NCI-H510A treated with DMSO at 0.1 percent for 48 hours (cell line): ENCODE measurements at places on chromosomes 7 and 10.

GRCh38 chr7:28371846-28372245 lies 40.5 kb upstream of the CREB5 start:
- no peak for DNase-seq

- DNase-seq, result no peak
These were observed 147.7 kb upstream of the SLC26A5 start for GRCh38 chr7:103593691-103594090.

DNA sequence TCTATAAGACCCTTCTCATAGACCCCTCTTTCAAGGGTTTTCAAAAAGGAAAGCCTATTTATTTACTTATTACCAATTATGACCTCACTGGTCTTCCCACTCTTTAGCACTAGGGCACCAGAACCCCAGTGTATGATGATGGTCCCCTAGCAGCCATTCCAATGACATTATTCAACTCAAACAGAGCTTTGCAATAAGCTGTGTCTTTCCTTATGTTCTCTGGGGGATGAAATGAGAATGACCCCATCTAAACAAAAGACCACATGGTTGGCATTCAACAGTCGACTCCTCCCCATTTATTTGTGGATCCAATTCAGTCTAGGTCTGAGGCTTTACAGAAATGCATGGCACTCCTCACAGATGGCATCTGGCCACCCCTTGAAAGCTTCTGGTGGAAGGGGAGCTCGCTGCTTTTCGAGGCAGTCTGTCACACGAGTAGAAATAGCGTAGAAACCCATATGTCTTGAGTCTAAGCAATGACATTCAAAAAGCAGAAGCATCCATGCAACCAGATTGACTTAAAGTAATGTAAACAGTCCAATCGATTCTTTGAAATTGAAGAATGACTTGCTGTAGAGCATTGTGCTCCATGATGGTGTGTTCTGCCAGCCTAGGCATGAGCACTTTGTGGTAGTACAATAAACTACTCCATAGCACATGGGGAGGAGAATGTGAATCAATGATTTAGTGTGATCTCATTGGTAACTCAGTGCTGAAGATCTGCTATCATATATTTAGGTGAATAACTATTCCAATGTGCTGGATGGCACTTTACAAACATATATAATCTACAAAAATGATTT lies 29.8 kb downstream of the NRP1 start:
- DNase-seq, result no peak

- DNase-seq, result no peak
These were observed 5.5 kb upstream of the STEAP4 start for GRCh38 chr7:88312061-88312663.
